Fibroblast of pulmonary artery (primary cell): ENCODE measurements at places on chromosomes 5 and 9.

DNA sequence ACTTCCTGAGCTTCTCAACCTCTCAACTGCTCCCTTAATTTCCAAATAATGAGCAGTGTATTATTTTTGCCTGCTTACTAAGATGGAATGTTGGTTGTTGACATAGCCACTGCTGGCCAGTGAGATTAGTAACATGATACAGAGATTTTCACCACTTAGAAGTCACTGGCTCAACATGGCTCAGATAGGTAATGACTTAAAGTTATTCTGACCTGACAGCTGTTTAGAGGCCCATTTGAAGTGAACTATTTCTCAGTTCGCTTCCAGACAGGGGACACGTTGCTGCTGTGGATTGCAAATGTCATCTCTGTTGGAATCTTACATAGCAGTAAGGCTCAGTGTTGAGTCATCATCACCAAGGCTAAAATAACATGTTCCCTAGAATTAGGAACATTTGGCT, 490.2 kb downstream of the TLE4 start:
- DNase-seq: peak; percentile 60

- DNase-seq: no peak
Observed at GRCh38 chr5:11681796-11682195, 222.4 kb downstream of the CTNND2 start.

DNA sequence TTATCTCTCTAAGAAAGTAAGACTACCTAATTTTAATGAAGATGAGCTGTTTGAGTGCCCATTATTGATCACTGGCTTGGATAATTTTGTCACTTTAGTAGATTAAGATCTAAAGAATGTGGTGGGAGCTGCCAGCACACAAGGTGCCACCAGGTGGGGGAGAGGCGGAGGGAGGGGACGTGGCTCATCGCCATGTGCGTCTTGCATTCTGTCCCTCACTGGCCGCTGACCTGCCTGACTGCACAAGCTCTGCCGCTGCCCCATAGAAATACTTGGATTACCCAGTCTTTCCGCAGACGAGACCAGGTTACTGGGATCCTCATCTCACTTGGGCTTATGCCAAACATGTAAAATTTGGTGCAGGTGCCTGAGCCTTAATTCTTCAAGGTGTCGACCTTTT, 37.6 kb downstream of the RHOBTB3 start:
- no peak for DNase-seq

DNA sequence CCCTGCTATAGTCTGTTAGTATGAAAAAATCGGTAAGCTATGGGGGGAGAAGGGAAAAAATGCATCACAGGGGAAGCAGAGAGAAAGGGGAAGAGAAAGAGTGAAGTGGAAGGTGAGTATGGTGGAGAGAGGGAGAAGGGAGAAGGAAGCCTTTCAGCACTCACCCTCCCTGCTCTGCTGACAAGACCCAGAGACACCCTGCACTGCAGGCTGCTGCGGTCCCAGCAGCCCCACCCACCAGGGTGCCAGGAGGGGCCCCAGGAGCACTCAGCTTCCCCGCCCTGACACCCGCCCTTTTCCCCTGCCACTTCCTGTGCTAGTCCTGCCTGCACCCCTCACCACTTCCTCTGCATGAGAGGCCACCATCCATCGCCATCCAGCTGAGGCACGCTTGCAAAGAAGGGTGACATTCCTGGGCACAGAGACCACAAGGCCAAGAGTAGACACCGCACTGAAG, 12.7 kb downstream of the STK10 start:
- DNase-seq: no peak

DNA sequence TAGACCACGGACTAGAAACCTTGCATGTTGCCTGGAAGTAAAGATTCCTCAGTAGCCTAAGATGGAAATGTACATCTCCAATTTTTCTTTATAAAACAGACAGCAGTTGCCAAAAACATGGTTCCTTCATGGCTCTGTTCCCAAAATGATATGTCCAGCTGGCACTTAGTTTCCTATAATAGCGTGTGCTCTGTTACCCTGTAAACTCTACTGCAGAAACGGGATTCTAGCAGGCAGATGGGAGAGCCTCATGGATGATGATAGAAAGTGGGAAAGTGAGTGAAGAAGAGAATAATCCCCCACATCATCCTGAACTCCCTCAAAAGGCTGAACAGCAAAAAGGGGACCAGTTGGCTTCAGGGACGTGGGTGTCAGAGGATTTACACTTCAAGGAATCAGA, 118.2 kb downstream of the FRMD3 start:
- DNase-seq: no peak

- peak; percentile 47 for DNase-seq
Observed at GRCh38 chr5:60295423-60295822, 401.9 kb upstream of the PDE4D start.

DNA sequence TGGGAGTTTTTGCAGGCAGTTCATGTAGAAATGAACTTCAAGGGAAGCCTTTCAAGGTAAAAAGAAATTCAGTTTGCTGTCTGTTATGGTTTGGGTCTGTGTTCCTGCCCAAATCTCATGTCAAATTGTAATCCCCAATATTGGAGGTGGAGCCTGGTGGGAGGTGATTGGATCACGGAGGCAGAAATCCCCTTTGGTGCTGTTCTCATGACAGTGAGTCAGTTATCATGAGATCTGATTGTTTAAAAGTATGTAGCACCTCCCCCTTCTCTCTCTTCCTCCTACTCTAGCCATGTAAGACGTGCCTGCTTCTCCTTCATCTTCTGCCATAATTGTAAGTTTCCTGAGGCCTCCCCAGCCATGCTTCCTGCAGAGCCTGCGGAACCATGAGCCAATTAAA, 341.4 kb downstream of the ARHGEF28 start:
- no peak for DNase-seq

- no peak for DNase-seq
Observed at GRCh38 chr5:17206021-17206420, 11.4 kb upstream of the BASP1 start.
